ENCODE measurements at places on chromosomes 6 and 20.
A peak's percentile ranks its signal among the peaks of the same experiment; 100 is the strongest.

- DNase-seq: no peak
Measured at GRCh38 chr6:16130437-16130891, 1.6 kb downstream of the MYLIP start.

DNA sequence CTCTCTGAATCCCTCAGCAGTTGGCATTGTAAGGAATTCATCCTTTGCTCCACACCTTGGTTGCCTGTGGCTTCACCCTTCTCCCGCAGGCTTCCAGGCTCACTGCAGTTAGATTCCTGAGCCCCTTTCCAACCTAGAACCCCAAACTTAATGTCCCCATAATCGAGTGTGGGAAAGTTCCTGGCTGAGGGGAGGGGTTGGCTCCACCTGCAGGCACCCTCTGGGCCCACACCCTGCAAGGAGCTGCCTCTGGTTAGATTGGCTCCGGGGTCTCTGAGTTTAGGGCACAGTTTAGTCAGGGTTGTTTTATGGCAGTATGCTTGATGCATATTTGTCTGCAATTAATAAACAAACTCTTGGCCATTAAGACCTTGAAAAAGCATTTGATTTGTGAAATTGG, 63.4 kb downstream of the MTHFD1L start:
- no peak for DNase-seq

GRCh38 chr6:52326540-52327364, 35.2 kb upstream of the PAQR8 start:
- no peak for DNase-seq

DNA sequence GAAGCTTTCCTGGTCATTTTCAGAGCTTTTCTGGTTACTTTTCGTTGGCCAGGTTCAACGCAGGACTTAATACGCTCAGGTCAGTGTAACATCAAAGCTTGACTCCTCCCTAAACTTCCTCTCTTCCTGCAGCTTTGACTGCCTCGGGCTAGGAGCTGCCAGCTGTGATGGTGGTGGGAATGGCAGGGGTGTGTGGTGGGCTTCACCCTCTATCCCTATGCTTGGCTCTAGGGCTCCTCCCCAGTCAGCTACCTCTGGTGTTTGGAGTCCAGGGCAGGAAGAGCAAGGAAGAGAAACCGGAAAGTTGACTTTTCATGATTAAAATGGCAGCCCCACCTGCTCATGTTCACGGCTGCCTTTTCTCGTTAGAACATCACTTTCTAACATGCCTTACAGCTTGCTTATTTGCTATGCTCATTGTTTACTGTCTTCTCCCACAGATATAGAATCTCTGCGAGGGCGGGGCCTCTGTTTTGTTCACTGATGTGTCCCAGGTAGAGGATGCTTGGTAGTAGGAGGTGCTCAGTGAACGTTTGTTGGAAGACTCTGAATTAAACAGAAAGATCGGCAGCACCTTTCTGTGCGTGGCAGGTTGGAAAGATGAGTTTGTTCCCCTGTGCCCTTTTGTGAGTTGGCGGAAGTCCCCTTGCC, 16.1 kb upstream of the PPP1R14C start:
- no peak for DNase-seq

DNA sequence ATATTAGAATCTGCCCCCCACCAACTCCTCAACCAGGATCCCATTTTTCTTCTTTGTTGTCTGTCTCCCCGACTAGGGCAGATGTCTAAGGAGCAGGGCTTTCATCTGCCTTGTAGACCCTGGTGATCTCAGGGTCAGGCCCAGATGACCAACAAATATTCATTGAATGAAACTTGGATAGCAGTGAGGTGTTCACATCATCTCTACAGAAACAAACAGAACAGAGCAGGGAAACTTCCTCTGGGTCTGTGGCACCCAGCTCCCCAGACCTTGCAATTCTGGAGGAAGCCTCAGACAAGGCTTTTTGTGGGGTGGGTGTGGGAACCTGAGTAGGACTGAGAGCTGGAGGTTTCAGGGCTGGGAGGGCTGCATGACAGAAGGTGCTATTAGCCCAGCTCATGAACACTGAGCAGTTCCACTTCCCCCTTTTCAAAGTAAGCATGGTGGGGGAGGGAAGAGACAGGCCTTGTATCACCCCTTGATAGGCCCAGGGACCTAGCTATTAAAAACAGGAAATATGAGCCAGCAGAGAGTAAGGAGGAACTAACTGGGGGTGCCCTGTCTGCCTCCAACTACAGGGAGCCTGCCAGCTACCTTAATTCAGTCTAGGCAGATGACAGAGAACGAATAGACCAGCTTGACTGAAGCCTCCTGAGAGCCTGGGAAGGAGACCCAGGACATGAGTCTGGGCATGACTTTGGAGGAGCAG, 37.3 kb upstream of the TOP1 start:
- DNase-seq: no peak

DNA sequence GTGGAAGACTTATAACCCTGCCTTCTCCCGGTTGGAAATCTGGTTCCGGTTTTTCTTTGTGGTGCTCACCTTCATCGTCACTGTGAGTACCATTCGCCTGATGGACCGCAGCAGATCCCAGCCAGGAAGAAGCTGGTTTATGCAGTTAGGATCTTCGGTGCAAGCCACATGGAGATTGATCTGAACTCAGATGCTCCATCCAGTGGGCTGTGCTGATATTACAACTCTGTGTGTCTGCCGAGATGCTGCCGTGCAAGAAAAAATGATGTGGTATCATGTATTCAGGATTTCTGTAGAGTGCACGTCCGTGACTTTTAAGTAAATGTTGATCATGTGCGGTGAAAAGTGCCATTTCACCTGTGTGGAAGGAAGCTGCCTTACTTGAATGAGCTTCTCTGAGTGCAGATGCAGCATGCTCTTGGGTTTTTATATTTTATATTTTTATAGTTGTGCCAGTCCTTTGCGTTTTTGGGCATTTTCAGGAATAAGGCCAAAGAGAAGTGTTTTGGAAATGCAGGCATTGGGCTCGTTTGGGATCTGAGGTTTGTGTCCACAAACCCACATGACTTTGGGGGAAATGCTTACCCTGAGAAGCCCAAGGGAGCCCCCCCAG, 39.2 kb downstream of the DYNLT1 start:
- peak; percentile 73 for DNase-seq

GRCh38 chr6:22133357-22133756, 163.5 kb downstream of the PRL start:
- no peak for DNase-seq

DNA sequence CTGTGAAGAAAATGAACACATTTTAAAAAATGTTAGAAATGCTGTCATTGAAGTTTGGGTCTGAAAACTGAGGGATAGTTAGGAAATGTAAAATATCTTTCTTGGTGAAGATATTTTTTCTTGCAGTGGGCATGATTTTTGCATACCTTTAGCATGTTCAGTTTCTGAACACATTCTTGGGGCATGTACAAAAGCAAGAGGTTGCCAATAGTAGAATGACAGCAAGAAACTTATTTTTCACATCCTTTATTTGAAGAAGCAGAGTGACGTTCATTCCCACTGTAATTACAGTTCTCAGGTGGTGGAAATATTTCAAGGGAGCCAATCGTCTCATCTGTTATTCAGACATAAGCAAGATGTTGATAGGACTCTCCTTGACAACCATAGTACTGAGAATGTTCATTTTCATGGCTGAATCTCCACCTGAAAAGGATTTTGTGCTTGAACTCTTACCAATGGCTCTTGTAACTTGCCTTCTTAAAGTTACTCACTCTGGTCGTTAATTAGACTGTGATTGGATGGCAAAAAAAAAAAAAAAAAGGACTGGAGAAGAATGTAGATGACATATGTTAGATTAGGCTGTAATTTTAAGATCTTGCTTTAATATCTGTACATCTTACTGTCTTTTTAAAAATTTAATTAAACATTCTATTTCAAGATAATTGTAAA, 74.4 kb downstream of the DOK5 start:
- no peak for DNase-seq

- DNase-seq: no peak
Measured at GRCh38 chr20:43302936-43303335, 113.2 kb upstream of the PTPRT start.

DNA sequence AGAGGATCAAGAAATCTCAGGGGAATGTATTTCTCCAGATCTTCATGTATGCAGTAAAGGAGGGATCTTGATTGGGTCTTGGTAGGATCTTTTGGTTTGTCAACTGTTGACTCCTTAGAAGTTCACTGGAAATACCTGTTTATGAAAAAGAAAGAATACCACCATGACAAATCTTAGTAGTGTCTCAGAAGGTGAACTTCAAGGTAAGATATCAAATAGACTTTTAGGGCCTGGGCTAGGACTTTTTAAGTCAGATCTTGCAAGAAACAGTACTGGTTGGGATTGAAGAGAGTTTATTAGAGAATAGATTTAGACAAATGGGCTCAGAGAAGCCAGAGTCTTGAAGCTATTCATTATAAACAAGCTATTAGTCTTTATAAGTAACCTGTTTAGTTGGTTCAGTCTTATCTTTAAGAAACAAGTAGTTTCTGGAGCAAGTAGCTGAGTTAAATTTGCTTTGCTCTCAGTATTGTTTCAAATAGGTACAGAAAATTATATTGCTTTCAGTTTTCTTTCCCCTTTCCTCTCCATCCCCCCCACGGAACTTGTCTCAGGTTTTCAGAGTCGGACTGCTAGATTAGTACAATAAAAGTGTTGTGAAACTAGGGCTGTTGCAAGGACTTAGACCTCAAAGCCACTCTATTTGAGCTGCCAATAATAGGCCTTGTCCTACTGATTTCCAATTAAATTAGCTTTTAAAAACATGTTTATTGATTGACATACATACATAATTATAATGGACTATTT, 529.1 kb upstream of the CITED2 start:
- DNase-seq: no peak

DNA sequence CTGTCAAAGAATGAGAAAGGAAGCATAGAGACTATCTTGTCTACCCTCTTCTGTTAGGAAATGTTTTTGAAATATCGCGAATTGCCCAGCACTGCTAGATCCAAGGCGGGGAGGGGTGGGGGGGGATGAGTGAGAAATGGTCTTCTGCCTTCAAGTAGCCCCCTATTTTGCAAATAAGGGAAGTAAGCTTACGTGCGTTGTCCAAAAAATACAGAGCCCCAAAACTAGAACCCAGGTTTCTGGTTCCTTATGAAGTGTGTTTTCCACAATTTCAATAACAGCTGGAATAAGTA, 923 bp upstream of the ILRUN start:
- no peak for DNase-seq

- no peak for DNase-seq
Measured at GRCh38 chr20:14879839-14880238, 542.4 kb upstream of the FLRT3 start.

DNA sequence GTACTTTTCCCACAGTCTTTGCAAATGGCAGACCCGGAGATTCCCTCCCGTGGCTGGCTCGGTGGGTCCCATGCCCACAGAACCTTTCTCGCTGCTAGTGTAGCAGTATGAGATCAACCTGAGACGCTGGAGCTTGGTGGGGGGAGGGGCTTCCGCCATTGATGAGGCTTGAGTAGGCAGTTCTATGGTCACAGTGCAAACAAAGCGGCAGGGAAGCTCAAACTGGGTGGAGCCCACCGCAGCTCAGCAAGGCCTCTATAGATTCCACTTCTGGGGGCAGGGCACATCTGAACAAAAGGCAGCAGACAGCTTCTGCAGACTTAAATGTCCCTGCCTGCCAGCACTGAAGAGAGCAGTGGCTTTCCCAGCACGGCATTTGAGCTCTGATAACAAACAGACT, 186.0 kb upstream of the KCNK16 start:
- no peak for DNase-seq

DNA sequence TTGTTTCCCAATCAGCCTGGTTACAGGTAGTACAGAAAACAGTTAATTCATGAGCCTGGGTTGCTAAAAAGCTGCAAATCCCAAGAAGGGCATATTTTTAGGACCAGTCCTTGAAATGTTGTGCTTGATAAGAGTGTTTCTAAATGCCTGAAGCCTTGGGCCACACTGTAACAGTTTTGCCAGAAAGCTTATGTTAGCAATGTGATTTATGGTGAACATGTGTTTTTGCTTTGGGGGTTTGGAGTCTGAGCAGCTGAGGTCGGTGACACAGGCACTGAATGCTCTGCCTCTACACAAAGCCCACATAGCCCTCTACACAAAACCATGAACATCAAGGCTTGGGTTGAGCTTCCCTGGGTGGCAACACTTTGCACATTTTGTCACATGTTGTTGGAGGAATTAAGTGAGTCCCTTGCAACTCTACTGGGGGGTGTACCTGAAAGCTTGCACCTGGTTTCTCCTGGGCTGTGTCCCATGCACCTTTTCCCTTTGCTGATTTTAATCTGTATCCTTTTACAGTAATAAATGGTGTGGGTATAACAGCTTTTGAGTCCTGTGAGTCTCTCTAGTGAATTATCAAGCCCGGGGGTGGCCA, 22.2 kb downstream of the AHI1 start:
- DNase-seq: no peak

Measured in activated effector memory CD4-positive, alpha-beta T cell treated with anti-CD3 and anti-CD28 coated beads, Interleukin-2, amount 50 U/mL, for 16 hours (primary cell).